Natural killer cell treated with Interleukin-12 subunit alpha and Interleukin-12 subunit beta and Interleukin-15 and Interleukin-18, amount 100 ng/mL, for 72 hours (primary cell): ENCODE measurements at places on chromosomes 2 and 18.
A peak's percentile ranks its signal among the peaks of the same experiment; 100 is the strongest.

DNA sequence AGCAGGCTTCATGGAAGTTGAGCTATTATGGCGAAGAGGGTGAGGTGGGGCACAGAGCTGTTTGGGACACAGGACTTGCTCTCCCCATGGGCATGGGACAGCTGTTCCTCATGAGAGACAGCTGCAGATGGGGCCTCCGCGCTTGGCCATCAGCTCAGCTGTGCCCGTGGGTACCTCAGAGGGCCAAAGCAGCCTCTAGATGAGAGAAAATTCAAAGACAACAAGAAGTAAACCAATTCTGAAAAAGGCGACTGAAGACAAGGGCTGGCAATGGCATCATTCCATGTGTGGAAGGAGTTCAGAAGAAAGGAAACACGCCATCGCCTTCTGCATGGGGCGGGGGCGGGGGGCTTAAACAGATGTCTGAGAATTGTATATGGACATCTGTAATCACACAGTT, 136.2 kb downstream of the BCL2 start:
- H3K4me1 ChIP-seq: peaks cover 46% of the 10 kb centered on the region
- no peak overlapping the region for H3K27ac ChIP-seq
- DNase-seq: no peak
- H3K36me3 ChIP-seq: peaks cover 4% of the 10 kb centered on the region
- no peak overlapping the region for H3K4me3 ChIP-seq

DNA sequence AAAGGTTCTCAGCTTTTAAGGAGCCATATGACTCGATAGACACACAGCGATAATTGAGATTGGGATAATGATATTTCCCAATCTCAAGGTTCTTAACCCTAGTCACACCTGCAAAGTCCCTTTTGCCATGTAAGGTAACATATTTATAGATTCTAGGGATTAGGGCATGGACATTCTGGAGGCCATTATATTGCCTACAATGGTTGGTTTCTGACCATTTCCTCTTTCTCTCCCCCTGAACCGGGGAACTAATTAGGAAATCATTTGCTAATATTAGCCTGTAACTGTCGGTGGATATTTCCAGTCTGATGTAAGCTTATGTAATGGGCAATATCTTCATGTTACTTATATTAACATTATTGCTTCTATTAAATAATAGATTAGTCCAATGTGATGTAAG, 40.8 kb upstream of the ARHGAP15 start:
- peaks cover 31% of the 10 kb centered on the region for H3K4me1 ChIP-seq
- no peak for DNase-seq

- peaks cover 17% of the 10 kb centered on the region for H3K27me3 ChIP-seq
- H3K27ac ChIP-seq: no peak overlapping the region
- H3K4me1 ChIP-seq: no peaks in the 10 kb centered on the region
- H3K4me3 ChIP-seq: no peak overlapping the region
- DNase-seq: no peak
Measured at GRCh38 chr18:75507636-75508035, 80.1 kb upstream of the SMIM21 start.

DNA sequence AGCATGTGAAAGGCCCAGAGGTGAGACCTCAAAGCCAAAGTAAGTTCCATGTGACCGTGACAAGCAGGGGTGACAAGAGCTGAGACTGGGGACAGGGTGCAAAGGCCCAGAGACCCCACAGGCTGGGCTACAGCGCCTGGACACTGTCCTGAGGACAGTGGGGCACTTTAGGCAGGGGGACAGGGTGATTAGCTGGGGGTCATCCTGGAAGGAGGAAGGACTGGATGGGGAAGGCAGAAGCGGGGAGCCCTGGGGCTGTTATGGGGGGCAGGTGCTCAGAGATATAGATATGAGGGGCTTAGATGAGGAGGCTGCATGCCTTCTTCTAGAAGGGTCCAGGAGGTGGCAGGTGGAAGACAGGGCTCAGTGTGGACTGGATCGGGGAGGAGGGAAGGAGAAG, 31.5 kb downstream of the KIF1A start:
- H3K27me3 ChIP-seq: no peaks in the 10 kb centered on the region
- no peak overlapping the region for H3K27ac ChIP-seq
- no peaks in the 10 kb centered on the region for H3K36me3 ChIP-seq
- H3K4me3 ChIP-seq: no peak overlapping the region

- no peaks in the 10 kb centered on the region for H3K4me1 ChIP-seq
- H3K36me3 ChIP-seq: no peaks in the 10 kb centered on the region
- no peak for DNase-seq
- H3K27ac ChIP-seq: no peak overlapping the region
Measured at GRCh38 chr18:9659499-9660375, 45.4 kb upstream of the PPP4R1 start.

DNA sequence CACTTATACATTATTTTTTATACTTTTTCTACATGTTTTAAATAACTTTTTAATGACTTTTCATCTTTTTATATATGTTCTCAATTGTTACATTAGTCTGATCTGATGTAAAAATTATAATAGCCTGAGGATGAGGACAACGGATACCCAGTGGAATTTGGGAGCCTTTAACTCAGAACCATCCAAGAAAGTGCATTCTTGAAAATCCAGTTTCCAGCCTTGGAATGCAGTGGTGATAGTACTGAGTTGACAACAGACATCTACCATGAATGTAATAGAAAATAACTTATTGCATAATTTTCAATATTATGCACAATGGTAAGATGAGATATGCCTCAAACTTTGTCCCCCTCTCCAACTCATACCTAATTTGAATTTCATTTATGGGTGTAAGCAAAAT, 120.7 kb upstream of the ZC3H15 start:
- DNase-seq: no peak
- H3K4me1 ChIP-seq: no peaks in the 10 kb centered on the region
- no peaks in the 10 kb centered on the region for H3K27me3 ChIP-seq
- no peak overlapping the region for H3K4me3 ChIP-seq
- H3K36me3 ChIP-seq: peaks cover 14% of the 10 kb centered on the region

GRCh38 chr2:39620067-39620466, 45.6 kb upstream of the TMEM178A start:
- no peak overlapping the region for H3K27ac ChIP-seq
- H3K36me3 ChIP-seq: no peaks in the 10 kb centered on the region
- peaks cover 25% of the 10 kb centered on the region for H3K27me3 ChIP-seq
- DNase-seq: no peak
- no peak overlapping the region for H3K4me3 ChIP-seq

- peak overlapping the region; percentile 96 for H3K4me3 ChIP-seq
- H3K27me3 ChIP-seq: no peaks in the 10 kb centered on the region
- H3K36me3 ChIP-seq: no peaks in the 10 kb centered on the region
Measured at GRCh38 chr2:24076849-24077534, 866 bp upstream of the SF3B6 start.

DNA sequence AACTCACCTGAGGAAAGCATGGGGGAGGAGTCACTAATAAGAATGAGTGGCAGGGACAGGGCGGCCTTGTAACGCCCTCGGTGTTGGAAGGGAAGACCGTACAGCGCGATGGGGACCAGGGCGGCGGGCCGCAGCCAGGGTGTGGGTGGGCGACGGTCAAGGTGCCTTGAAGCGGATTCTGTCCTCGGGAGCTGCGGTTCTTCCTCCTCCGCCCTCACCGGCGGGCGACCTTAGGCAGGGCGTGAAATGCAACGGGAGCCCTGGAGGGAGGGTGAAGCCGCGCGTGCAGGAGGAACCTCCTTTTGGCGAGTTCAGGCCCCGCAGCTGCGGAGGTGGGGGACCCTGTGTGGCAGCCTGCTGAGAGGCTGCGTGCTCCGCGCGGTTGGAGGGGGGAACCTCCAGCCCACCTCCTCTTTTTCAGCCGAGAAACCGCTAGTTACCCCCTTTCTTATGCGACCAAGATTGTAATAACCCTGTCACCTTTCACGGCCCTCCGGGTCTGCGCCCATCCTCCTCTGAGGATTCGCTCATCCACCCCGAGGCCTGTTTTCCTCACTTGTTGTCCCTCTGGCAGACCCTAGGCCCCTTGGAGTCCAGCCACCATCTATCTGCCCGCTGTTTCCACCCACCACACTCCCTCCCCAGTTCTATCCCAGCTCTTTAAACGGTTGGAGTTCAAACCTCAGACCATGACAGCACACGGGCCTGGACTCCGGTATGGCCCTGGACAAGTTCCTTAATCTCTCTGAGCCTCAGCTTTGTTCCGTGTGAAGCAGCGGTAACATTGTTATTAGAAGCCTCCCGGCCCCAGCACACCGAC, 823 bp upstream of the RNU2-63P start:
- H3K4me1 ChIP-seq: peaks cover 8% of the 10 kb centered on the region
- peak overlapping the region; percentile 94 for H3K4me3 ChIP-seq
- H3K27me3 ChIP-seq: no peaks in the 10 kb centered on the region
- H3K36me3 ChIP-seq: no peaks in the 10 kb centered on the region
- peak; percentile 69 for DNase-seq
- peak overlapping the region; percentile 99 for H3K27ac ChIP-seq

DNA sequence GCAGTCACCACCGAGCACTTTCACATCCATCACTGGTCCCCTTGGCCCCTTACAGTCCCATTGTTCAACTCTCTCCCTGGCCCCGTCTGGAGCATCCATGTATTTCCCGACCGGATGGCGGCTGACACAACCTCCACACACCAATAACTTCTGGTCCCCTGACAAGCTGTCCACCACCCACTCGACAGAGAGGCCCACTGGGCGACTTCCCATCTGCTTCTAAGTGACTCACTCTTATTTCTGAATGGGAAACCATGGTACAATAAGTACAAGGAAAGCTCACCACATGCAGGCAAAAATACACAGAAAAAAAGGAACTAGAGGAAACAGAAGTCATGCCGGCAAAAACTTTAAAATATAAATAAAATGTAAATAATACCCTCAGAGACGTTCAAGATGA, 82.9 kb upstream of the RAB12 start:
- H3K36me3 ChIP-seq: peaks cover 16% of the 10 kb centered on the region
- peaks cover 12% of the 10 kb centered on the region for H3K27me3 ChIP-seq
- no peak for DNase-seq
- H3K4me3 ChIP-seq: peak overlapping the region; percentile 27
- H3K4me1 ChIP-seq: peaks cover 5% of the 10 kb centered on the region
- no peak overlapping the region for H3K27ac ChIP-seq

DNA sequence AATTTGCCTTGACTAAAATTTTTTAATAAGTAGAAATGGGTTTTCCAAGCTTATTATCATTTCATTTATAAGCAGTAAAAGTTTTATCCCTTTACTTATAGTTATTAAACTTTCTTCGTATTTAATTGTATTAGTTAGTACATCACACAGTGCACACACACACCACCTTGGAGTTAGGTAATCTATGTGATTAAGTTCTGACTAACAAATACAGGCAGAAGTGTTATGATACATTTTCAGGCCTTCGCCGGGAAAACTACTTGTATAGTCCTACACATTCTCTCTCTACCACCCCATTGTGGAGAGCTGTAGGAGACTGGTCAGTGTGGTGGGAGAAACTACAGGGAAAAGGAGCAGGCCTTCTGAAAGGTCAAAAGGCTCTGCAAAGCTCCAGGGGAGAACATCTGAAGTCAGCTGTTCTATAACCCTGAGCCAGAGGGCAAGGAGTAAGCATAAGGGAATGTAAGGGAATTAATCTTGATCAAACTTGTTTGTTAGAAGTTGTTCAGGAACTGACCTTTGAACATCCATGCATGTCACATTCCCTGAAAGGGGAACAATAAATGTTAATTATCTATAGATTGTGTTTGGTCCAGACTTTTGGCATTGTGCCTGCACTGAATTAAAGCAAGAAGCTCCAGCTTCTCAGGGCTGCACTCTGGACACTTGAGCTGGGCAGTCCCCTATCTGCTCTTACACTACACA, 231.7 kb downstream of the FSIP2 start:
- no peak overlapping the region for H3K27ac ChIP-seq
- no peaks in the 10 kb centered on the region for H3K4me1 ChIP-seq
- no peak overlapping the region for H3K4me3 ChIP-seq
- no peak for DNase-seq

DNA sequence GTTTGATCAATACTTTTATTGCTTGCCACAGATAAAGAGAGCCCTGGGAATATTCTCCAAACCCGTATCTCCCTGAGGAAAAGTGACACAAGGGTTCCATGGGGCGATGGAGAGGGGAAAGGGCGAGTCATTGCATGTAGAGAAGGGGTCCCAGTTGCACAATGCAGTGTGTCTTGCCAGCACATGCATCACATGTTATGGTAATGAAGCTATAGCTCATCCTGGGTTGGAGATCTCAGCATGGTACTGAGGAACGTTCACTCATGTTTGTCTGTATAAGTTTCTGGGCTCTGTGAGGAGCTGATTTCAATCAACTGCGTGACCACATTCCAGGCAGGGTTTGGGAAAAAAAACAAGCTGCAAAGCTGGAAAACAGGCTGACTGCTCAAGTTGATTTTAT, 220.7 kb upstream of the MC4R start:
- no peaks in the 10 kb centered on the region for H3K27me3 ChIP-seq
- no peaks in the 10 kb centered on the region for H3K36me3 ChIP-seq
- H3K4me1 ChIP-seq: no peaks in the 10 kb centered on the region
- H3K4me3 ChIP-seq: no peak overlapping the region
- no peak for DNase-seq
- no peak overlapping the region for H3K27ac ChIP-seq

GRCh38 chr2:173395567-173396351, 41.1 kb downstream of the CDCA7 start:
- no peaks in the 10 kb centered on the region for H3K4me1 ChIP-seq
- no peaks in the 10 kb centered on the region for H3K36me3 ChIP-seq
- H3K4me3 ChIP-seq: no peak overlapping the region
- no peak overlapping the region for H3K27ac ChIP-seq
- peaks cover 45% of the 10 kb centered on the region for H3K27me3 ChIP-seq
- DNase-seq: no peak

- no peak for DNase-seq
- H3K36me3 ChIP-seq: peaks cover 13% of the 10 kb centered on the region
- H3K27me3 ChIP-seq: no peaks in the 10 kb centered on the region
- peaks cover 4% of the 10 kb centered on the region for H3K4me1 ChIP-seq
- H3K27ac ChIP-seq: no peak overlapping the region
Measured at GRCh38 chr2:200393191-200393590, 86.7 kb downstream of the SPATS2L start.

GRCh38 chr18:32057624-32058165, 34.0 kb upstream of the RNF138 start:
- no peaks in the 10 kb centered on the region for H3K27me3 ChIP-seq
- no peak for DNase-seq
- H3K27ac ChIP-seq: no peak overlapping the region
- H3K36me3 ChIP-seq: peaks cover 5% of the 10 kb centered on the region

- no peak overlapping the region for H3K27ac ChIP-seq
- H3K36me3 ChIP-seq: peaks cover 17% of the 10 kb centered on the region
- H3K4me3 ChIP-seq: no peak overlapping the region
- H3K4me1 ChIP-seq: no peaks in the 10 kb centered on the region
- no peak for DNase-seq
Measured at GRCh38 chr2:17892770-17893534, 14.5 kb downstream of the KCNS3 start.

DNA sequence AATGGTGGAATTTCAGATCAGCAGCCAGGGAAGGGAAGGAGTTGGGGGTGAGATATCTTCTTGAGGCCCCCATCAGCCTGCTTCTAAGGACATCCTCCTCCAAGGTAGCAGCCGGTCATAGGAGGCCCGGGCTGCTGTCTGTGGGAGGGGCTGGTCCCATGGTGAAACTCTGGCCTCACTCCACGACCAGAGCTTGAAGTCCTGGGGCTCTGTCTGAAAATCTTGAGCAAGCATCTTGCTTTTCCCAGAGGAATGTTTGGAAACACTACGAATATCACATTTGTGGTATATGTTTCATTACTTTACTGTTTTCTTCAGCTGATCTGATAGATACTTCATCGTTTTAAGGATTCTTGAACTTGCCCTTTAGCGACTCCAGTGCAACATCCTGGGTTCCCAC, 103.7 kb downstream of the CTAGE1 start:
- H3K4me3 ChIP-seq: no peak overlapping the region
- H3K27me3 ChIP-seq: peaks cover 8% of the 10 kb centered on the region
- H3K4me1 ChIP-seq: peaks cover 4% of the 10 kb centered on the region
- H3K27ac ChIP-seq: no peak overlapping the region

- no peak for DNase-seq
- no peak overlapping the region for H3K27ac ChIP-seq
- peaks cover 7% of the 10 kb centered on the region for H3K27me3 ChIP-seq
- H3K4me1 ChIP-seq: no peaks in the 10 kb centered on the region
Measured at GRCh38 chr2:636641-637405, 40.4 kb downstream of the TMEM18 start.
